ENCODE measurements at places on chromosomes 6 and 20.

GRCh38 chr20:50731930-50732690, 730 bp downstream of the PARD6B start:
- no peak for DNase-seq

DNA sequence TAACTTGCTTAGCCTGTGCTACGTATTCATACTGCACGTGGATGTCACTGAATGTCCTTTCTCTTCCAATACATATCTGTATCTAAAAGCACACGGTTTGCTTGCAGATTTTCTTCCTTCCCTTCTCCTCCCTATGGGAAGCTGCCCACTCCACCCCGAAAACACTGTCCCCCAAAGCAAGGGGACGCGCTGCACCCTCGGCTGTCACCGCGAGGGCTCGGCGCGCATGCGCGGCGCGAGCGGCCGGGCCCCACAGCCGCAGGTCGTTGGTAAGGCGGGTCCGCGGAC, 659 bp downstream of the TMX4 start:
- no peak for DNase-seq

DNA sequence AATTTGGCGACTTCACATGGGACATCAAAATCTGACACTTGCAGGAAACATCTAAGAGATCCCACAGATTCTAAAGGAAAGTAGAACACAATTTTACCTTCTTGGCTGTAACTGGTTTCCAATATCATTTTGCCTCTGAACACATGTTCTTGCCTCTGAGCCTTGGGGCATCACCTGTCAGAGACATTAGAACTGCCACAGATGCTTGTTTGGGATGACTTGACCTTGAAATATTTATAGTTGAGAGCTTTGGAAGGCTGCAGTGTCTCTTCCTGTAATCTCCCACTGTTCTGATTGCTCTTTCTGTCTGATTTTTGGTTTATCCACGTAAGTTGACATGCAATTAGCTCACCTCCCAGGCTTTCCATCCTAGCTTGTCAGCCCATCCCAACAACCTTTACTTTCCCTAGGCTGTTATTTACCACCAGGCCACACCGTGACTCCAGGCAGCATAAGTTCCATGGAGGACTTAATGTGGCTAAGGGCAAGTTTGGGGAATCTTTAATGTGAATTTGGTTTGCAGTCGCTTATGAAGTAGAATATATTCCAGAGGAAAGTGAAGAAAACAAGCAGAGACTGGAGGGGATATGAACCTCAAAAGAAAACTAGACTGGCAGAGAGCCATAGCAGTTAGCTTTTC, 256.5 kb upstream of the RIN2 start:
- DNase-seq: no peak

DNA sequence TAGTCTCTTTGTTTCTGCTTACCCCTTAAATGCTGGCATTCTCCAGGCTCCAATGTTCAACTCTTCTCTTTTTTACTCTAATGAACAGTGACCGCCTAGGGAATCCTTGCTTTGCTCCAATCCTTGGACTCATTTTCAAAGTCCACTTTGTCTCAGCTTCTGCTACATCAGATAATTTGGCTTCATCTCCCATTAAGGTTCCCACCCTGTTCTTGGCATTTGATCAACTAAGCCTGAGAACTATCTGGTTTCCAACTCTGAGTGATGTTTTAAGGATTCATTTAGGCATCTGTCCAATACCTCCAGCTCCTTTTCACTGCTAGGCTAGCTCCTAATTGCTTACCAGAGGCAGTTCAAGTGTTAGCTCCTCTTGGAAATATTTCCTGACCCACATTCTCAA, 64.9 kb downstream of the ME1 start:
- DNase-seq: peak; percentile 70

GRCh38 chr6:138454981-138455706, 44.1 kb downstream of the NHSL1 start:
- DNase-seq: no peak

DNA sequence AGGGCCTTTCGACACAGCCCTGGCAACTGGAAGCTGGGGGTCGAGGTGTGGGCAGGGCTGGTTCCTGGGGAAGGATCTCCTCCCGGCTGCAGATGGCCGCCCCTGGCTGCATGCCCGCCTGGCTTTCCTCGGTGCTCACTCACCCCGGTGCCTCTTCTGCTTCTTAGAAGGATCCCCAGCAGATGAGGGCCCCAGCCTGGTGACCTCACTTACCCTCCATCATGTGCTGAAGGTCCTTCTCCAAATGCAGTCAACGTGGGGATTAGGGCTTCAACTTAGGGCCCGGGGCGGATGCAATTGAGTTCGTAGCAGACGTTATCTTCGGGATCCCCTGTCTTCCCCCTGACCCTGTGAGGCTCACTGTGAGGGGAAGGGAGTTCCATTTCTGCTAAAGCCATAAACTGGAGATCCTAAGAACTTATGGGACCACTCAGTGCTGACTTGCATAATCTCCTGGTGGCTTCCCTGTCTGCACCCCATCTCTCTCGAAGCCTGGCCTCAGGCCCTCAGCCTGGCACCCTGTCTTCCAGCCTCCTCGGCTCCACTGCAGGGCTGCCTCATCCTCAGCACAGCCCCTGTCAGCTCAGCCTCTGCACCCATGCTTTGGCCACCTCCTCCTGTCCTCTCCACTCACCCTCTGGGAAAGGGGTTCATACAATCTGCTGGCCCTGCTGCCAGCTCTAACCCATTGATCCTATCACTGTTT, 92.6 kb downstream of the THBS2 start:
- no peak for DNase-seq

DNA sequence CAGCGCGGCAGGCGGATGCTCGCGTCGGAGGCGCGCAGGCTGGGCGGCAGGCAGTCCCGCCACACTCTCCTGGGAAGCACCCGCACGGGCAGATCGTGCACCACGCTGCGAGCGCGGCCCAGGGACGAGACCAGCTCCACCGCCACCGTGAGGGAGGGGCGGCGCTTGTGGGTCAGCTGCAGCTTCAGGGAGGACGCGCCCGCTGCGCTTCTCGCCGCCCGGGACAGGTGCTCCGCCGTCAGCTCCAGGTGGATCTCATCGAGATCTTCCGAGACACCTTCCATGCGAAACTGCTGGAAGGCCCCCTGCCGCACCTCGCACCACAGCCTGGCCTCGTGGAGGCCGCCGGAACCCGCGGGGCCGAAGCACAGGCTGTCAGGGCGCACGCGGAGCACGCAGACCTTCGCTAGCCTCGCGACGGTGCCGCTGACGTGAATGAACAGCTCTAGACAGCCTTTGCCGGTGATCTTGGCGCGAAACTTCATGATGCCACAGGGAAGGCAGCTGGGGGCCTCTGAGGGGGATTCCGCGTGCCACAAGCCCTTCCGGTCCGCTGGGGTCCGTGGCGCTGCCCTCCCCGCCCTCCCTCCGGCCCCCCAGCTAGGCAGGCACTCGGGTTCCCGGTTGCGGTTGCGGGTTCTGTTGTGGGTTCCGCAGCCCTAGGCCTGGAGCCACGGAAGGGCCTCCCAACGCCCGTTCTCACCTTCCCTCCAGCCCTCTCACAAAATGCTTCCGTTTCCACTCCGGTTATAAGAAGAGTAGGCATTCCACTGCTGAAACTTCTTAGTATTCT, at the start of gene HUS1B:
Gene HUS1B, minus strand, starts transcription at position 641 of the 793 bp plus-strand sequence. Its CDS starts 156 bp downstream, at position 485.
- DNase-seq: no peak

- DNase-seq: no peak
Measured at GRCh38 chr6:150315626-150316025, 53.2 kb upstream of the IYD start.

GRCh38 chr20:38094373-38094891, 60.9 kb downstream of the RPRD1B start:
- peak; percentile 33 for DNase-seq

- peak; percentile 26 for DNase-seq
Measured at GRCh38 chr6:13914351-13914750, 10.4 kb upstream of the RNF182 start.

DNA sequence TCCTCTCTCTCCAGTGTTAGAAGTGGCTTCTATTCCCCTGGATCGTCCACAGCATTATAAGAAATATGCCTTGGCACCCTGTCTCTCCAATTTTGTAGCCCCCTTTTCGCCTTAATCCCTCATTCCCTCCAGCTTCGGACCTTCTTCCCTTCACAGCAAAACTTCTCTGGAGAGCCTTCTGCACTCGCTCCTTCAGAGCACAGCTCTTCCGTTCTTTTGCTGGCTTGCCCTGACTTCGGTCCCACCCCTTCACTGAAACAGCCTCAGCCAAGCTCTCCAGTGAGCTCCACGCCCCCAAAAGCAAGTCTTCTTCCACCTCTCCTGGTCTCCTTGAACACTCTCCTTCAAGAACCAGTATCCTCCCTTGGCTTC, 134.7 kb upstream of the RNF24 start:
- no peak for DNase-seq

GRCh38 chr6:143598466-143599080, 79.2 kb upstream of the PHACTR2 start:
- no peak for DNase-seq

DNA sequence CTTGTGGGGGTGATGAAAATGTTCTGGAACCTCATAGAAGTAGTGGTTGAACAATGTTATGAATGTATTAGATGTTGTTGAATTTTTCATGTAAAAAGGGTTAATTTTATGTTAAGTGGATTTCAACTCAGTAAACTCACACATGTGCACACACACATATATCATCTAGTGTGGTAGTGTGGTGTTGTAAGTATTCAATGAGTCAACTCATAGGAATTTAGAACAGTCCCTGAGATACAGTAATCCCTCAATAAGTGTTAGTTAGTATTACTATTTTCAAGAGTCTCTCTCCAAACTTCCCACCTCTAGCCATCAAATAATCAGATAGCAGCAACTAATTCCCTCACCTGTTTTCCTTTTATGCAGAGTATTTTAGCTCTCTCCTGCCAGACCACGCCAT, 563.1 kb upstream of the JARID2 start:
- peak; percentile 62 for DNase-seq

- DNase-seq: peak; percentile 80
Measured at GRCh38 chr6:146357578-146358430, 185.8 kb upstream of the RAB32 start.

DNA sequence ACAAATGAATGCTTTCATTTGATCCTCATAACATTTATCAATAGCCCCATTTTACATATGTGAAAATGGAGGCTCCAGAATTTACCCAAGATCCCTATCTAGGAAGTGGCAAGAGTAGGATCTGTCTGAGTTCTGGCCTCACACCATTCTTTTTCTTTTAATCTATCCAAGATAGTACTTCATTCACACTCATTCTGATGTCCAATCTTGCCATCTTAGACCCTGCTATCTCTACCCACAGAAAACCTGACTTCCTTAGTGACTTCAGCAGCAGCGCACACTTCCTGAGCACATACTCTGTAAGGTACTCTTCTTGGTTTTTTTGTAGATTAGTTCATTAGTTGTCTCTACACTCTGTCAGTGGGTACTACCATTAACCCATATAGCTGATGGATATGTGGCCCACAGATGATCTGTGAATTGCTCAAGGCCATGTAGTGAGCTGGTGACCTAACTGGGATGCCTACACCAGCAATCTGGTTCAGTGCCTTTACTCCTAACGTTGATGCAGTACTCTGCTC, 36.3 kb downstream of the COX4I2 start:
- no peak for DNase-seq

Measured in fibroblast of skin of left biceps (primary cell).